ENCODE measurements at places on chromosomes 3 and 15.

DNA sequence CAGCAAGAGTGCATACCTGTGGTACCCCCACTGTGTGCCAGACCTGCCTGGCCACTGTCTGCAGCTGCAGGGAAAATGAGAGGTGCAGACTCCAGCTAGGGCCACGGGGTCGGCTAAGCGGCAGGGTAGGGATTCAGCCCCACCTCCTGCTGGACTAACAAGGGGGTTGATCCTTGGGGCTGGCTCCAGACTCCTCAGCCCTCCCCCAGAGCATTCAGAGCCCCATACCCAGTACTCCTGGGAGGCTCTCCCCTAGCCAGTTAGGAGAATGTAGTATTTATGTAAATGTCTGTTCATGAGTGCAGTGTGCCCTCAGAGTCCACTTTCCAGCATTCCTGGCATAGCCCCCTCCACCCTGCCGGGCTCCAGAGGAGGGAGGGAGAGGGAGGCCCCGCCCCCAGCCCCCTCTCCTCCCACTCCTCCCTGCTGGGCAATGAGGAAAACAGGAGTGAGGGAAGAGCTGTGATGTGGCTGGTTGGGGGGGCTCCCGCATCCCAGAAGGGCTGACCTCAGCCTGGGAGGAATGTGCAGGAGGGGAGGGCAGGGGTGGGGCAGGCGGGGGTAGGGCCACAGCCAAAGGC lies 4.5 kb upstream of the SEMA3B start:
- no peak for DNase-seq

DNA sequence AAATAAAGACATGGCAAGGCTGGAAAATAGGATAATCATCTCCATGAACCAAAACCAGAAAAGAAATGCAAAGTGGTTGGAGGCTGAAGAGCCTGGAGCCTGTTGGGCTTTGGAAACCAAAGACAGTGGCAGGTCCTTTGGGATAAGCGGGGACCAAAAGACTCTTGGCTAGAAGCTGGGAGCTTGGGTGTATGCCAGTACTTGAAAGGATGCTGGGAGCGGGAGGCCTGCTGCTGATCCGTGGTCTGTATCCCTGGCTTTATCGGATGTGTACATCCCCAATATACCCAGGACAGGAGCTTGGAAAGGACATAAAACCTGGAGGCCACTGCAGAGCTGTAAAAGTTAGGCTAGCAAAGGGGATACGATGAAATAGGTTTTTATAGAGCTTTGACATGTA lies 1.3 kb upstream of the CHRNB4 start:
- DNase-seq, result peak; percentile 25

- DNase-seq, result peak; percentile 41
Observed at GRCh38 chr15:39789736-39790135, 7.1 kb upstream of the FSIP1 start.

DNA sequence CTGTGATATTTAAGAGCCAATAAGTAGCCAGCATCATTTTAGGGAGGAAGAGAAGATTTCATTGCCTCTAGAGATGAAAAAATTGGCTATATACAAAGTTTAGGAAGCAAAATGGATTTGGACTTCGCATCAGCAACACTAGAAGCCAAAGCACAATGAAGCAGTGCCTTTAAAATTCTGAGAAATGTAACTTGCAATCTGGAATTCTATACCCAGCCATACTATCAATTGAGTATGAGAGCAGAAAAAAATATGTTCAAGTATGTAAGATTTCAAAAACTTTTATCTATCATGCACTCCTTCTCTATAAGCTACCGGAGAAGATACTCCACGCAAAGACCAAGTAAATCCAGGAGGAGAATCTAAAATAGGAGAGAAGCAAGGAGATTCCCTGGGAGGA lies 47.4 kb upstream of the ATP13A3 start:
- no peak for DNase-seq

GRCh38 chr15:68341760-68342725 lies 64.5 kb downstream of the FEM1B start:
- DNase-seq, result no peak

DNA sequence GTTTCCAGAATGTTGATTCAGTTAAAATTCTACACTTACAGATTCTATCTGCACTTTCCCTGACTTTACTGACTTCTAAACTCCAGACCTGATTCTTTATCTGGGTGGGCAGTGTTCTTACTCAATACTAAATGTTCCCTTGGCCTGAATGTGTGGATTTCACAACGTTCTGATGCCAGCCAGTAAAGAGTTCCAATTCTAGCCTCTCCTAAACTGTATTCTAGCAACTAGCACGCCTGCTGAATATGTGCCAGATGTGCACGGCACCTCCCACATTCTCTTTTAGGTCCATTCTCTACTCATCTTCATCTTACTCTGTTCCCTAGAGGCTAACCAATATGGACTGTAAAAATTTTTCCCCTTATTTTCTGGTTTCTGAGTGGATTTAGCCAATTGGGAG lies 479.5 kb upstream of the AGTR1 start:
- no peak for DNase-seq

DNA sequence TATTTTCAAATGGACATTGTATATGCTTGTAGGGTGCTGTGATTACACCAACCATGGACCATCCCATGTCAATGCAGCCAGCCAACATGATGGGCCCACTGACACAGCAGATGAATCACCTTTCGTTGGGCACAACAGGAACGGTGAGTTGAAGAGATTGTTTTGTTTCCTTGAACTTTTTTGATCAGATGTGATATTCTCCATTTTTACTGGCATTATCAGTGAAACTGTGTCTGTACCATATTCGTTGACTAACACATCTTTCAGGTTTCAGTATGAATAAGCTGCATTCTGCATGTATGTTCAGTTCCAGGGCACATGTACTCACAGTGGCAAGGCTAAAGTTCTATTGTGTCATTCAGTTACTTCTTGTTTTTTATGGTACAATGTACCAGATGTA lies 655.2 kb downstream of the RBMS3 start:
- DNase-seq, result no peak

DNA sequence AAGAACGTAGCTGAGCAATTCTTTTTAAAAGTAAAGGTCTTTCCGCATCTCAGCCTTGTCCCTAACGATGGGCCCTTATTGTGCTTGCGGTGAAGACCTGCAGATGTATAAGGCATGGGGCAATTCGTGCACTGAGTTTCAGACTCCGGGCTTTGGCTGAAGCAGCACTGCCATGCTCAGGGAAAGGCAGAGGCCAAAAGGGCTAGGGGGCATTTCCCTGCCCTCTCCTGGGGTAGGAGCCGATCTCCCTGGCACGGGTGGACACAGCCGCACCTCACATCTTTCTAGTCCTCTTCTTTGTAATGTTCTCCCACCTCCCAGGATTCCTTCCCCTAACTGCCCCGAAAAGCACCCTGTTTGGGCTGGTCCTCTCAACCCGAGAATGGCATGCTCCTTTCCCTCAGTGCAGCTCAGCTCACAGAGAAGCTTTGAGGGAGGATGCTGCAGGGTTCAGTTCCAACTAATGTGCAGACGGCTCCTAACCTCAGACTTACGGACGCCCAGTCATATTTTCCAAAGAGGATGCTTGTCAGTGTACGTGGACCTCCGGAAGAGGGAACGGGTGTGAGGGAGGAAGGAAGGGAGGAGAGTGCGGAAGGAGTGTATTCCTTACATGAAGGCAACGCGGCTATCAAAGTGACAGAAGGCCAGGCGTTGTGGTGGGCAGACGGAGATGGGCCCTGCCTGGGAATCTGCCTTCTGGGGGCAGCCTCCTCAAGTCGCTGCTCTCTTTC lies 61.2 kb downstream of the SYNM start:
- DNase-seq, result no peak

DNA sequence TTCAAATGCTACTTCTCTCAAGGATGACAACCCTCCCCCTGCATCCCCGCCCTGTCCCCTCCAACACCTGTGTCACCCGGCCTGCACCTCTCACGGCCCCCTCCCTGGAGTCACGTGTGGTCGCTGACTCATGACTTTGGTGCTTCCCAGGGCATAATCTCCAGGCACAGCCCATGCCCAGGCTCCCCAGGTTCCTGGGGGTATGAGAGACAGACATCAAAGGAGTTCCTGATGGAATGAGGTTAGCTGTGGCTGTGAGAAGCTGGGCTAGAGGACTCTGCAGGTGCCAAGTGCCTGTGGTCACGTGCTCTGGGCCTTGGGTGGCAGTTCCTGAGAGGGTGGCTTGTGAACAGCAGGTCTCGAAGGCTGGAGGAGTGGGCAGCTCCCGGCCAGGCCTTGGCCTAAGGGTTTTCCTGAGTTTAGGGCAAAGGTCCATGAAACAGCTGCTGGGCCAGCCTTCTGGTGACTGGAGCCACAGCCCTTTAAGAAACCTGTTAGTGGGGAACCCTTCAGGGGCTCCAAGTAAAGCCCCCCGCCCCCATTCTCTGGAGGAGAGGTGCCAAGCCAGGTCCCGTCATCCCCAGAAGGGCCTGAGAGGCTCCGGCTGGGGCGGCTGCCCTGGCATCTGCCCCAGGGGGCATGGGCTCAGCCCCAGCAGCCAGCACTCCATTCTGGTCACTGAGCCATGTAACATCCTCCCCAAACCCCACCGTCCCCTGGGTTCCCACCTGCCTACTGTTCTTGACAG lies 230.0 kb downstream of the XXYLT1 start:
- no peak for DNase-seq

DNA sequence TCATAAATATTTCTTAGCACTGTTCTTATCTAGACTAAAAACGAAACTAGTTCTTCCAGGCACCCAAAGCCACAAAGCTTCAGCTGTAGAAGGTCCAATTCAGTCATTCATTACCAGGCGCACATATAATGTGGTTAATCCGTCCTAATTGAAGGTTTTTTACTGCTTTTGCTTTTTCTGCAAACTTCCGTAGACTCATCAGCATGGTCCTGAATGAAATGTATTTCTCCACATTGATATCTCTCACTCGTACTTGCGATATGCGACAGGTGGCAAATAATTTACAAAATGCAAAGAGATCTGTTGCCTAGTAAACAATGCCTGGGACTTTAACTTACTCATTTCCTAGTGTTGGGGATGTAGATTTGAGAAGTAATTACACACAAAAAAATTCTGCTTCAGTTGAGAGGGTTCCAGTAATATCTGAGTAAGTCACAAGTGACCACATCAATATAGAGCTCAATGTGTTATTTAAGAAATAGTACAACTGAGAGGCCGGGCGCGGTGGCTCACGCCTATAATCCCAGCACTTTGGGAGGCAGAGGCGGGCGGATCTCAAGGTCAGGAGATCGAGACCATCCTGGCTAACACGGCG lies 75.0 kb upstream of the MBNL1 start:
- DNase-seq, result no peak

DNA sequence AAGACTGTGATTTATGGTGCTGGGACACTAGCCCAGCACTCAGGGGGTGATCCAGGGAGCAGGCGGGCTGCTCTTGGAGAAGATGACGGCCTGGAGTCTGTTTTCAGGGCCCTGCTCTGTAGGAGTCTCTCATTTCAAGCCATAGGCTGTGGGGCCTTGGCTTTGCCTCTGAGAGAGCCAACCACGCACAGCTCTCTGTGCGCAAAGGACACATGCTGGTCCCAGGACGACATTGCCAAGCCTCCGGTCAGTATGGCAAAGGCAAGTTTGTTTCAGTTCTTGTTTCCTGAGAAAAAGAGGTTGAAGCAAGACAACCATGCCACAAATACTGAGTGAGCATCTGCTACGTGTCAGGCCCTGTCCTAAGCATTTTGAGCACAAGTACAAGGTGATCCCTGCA lies 197.1 kb downstream of the EPHB1 start:
- DNase-seq, result no peak

DNA sequence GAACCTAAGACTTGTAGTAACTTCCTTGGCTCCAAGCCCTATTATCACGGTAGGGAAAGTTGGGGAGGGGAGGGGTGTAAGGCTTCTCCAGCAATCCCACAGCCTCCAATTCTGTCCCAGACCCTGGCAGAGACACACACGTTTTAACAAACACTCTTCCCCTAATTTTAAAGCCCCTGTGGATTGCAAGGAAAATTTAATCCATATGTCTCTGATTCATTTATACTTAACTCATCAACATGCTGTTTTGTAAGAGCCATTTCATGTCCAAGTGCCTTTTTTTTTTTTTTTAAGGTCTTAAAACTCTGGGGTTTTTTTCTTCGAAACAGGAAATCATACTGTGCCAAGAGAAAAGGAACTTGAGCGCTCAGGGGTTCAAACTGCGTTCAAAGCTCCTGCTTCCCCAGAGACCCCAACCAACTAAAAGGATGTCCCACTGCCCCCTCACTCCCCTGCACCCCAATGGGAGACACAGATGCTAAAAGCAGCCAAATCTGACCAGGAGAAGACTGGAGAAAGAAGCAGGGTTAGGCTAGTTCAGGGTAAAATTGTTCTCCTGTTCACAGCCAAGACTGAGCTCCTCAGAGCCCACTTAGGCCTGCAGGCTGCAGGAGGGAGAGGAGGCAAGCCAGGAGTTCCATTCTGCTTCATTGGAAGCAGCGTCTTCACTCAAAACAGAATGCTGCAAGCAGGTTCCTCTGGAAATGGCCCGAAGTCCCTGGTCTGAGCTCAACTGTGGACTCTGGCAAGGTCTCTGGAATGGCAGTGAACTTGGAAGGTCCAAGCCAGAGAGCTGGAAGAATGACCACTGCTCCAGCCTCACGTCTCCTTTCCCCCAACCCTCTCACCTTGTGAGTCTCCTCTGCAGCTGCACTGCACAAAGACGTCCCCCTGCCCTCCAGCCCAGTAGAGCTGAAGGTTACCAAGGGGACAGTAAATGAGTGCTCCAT lies 172.5 kb downstream of the NTRK3 start:
- no peak for DNase-seq

DNA sequence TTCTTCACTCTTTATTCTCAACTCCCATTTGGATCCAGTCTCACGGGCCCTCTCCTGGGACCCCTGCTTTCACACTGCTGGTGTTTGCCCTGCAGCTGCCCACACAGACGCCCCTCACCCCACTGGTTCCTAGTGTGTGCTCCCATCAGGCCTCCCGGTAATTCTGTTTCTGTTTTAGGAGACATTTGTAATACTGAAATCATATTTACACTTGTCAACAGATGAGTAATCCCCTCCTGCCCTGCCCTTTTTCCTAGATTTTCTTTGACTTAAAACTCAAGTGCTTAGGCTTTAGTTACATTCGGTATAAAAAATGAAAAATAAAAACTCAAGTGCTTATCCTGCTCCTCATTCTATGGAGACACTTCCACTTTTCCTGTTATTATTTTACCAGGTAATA lies 18.4 kb upstream of the ABTB1 start:
- DNase-seq, result no peak

DNA sequence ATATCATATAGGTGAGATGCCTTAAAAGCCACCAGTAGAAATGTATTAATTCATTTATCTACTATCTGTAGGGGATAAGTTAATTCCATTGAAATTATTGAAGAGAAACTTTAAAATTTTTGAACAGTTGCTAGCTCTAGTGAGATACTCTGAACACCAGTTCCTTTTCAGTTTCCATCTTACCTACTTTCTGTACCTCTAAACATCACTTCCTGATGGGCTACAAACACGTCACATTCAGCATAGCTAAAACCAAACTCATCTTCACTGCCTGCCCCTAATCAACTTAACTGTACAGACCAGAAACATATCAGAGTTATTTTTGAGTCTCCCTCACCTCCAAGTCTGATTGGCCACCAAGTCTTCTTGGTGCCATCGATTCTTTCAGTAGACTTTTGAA lies 88.9 kb downstream of the FEZF2 start:
- DNase-seq, result no peak

- DNase-seq, result no peak
Observed at GRCh38 chr3:99854756-99855298, 37.2 kb downstream of the CMSS1 start.

- DNase-seq, result no peak
Observed at GRCh38 chr3:1068985-1069384, 23.8 kb upstream of the CNTN6 start.

- DNase-seq, result no peak
Observed at GRCh38 chr3:60126511-60127304, 1076.9 kb upstream of the CFAP20DC start.

Measured in NCI-H1694 (cell line).